CD14-positive monocyte (primary cell): ENCODE measurements at places on chromosomes 3 and 15.

GRCh38 chr15:57654153-57654852 lies 52.2 kb upstream of the POLR2M start:
- DNase-seq: no peak

DNA sequence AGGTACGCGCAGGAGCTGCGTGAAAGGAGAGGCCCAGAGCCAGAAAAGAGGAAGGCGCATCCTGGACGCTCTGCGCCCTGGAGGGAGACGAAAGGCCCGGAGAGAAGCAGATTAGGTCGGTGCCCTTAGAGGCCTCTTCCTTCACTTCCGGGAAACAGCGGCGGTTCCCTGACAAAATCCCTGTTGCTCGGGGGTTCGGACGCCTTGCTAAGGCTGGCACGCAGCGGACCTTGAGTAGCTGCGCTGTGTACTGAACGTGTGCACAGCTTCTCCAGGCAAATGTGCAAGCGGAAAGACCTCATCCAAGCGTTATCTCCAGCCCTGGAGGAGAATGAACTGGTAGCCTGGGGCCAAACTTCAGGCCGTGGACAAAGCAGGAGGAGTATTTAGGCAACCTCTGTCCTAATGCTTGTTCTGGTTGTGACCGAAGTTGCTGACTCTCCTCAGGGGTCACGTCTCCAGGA lies 3.0 kb upstream of the SOX14 start:
- DNase-seq: no peak

GRCh38 chr3:181103605-181104004 lies 114.1 kb upstream of the DNAJC19 start:
- no peak for DNase-seq

- DNase-seq: no peak
Measured at GRCh38 chr3:66588340-66588847, 87.6 kb upstream of the LRIG1 start.

GRCh38 chr15:57463360-57463759 lies 87.1 kb downstream of the CGNL1 start:
- DNase-seq: no peak

GRCh38 chr3:52291508-52292181 lies 4.0 kb downstream of the GLYCTK start:
- DNase-seq: peak; percentile 39

GRCh38 chr3:132626955-132627354 lies 29.9 kb downstream of the ACKR4 start:
- no peak for DNase-seq

- DNase-seq: no peak
Measured at GRCh38 chr3:114025451-114025850, 30.9 kb downstream of the CCDC191 start.

DNA sequence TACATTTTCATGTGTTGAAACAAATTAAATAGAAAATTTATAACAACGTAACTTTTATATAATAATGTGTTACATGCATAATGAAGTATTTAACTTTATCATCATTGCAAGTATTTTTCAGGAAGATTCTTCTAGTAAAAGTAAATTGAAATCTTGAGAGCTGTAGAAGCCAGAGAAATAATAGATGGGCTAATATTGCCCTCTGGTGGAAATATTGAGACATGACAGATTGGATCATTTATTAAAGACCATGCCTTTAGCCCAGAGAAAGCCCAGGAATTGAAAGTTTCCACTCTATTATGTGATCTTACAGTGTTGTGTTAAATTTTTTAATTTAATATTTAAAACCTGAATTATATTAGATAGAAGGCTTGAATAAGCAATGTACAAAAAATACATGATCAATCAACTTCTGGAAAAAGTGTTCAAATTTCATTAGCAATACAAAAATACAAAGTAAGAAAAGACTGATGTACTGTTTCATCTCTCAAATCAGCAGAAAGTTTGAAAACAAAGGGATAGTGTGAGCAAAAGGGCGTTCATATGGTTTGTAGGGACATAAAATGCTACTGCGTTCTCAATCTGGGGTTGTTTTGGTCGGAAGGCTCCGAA lies 52.7 kb upstream of the SPTSSB start:
- peak; percentile 28 for DNase-seq

- DNase-seq: no peak
Measured at GRCh38 chr15:77191230-77191834, 120.4 kb upstream of the TSPAN3 start.

DNA sequence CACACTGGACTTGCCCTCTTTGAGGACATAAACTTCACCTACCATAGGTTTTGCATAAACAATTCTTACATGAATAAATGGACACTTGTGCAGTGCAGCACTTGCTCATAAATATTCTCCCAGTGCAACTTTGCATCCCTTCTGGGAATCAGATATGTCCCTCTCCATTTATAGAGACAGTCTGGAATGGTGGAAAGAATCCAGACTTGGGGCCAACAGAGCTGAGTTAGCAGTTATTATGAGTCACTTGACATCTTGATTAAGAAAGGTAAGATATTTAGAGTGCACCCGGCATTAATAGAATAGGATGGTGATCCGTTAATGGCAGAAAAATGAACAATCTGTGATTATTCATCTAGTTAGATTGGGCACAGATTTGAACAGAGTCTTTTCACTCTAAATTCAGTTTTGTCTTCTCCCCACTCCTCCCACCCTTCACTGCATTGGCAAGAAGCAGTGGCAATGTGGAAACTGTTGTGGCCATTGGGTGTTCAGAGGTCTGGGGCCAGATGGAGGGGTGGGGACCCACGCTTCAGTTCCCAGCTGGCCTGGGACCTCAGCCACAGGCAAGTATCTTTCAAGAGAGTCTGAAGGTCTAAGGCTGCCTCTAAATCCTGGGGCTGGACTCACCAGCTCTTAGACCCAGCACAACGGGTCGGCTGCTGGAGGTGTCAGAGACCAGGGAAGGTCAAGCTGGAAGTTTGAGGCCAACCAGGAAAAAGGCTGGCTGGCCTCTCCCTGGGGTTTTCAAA lies 58.9 kb upstream of the KY start:
- DNase-seq: no peak

GRCh38 chr3:37526511-37526910 lies 335.2 kb upstream of the CTDSPL start:
- DNase-seq: no peak

GRCh38 chr15:44160796-44161195 lies 34.3 kb downstream of the FRMD5 start:
- DNase-seq: no peak

DNA sequence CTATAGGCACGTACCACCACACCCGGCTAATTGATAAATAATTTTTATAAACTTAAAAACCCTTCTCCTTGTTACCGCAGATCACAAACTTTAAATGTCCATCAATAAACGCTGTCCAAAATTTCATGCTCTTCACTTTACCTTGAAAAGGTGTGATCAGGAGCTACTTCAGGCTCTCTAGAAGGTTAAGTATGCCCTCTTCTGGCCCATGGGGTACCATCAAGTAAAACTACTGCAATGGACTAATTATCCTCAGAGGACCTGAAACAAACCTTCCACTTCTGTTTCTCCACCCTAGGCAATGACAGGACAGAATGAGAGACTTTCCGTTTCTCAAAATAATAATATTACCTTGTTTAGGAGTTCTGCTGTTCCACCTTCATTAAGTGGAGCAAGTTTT lies 9.2 kb downstream of the LZTFL1 start:
- DNase-seq: no peak

DNA sequence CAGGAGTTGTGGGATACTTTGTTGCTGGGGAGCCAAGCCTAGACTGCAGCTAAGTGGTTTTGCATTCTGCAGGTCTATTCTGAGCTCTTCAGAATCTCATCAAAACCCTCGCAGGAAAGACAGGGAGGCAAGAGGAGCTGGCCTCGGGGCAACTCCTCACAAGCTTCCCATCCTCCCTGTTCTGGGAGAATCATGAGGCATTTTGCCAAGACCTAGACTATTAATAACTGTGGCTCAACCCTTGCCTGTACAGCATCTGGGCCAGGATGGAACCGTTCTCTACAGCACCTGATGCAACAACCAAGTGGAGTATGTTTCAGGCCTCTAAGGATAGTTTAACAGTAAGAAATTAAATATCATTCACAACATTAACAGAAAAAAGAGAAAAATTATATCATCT lies 20.2 kb upstream of the SLC6A20 start:
- DNase-seq: no peak

- no peak for DNase-seq
Measured at GRCh38 chr3:58175187-58175436, 35.7 kb downstream of the DNASE1L3 start.

DNA sequence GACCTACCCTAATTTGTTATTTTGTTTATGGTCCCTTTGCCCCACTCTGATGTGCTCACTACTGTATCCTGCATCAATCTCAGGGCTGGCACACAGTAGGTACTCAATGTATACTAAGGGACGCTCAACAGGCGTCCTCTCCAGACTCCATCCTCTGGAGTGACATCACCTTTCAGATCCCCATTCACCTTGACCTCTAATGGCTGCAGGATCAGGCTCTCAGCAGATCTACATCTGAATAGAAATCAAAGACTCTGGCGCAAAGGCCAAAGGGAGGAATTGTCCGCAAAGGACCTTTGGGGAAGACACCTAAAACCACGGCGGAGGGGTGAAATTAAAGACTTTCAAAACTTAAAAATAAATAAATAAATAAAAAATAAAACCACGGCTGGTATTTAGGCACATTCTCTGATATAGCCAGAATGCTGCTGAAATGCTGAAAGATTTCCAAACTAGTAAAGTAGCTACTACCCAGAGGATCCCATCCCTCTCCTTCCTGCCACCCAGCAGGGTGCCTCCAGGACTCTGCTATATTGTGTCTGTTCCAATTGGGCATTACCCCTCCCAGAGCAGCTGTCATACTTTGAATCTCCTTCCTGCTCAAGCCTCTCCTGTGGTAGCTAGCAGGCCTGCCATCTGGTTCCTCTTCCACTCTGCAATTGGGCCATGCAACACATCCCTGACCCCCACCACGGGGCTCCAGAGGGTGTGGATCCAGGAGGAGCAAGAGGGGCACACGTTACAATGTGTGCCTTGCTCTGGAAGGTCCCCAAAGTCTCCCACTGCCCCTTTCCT lies 6.1 kb downstream of the SHF start:
- DNase-seq: no peak

GRCh38 chr3:5143464-5143863 lies 21.4 kb downstream of the ARL8B start:
- DNase-seq: peak; percentile 31

- DNase-seq: no peak
Measured at GRCh38 chr15:67397139-67397538, 123.8 kb upstream of the C15orf61 start.

- no peak for DNase-seq
Measured at GRCh38 chr3:142285083-142285517, 59.7 kb upstream of the GK5 start.

DNA sequence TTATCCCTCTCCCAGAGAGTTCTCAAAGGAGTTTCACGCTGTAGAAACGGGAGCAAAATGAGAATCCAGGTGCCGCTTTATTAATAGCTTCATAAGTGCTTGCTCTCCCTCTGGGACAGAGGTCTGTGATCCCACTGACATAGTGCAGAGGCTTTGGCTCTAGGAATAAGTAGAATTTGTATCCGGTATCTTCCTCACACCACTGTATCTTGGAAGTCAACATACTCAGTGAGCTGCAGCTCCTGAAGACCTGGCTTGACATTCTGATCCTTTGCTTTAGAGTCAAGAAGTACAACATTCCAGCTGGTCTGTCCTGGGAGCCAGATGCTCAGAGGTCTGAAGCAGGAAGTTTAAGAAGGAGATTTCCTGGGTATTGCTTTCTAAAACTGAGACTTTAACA lies 323.0 kb downstream of the LPP start:
- DNase-seq: no peak

- no peak for DNase-seq
Measured at GRCh38 chr3:185629554-185630181, 43.6 kb downstream of the SENP2 start.

GRCh38 chr3:188052169-188053035 lies 101.6 kb upstream of the LPP start:
- no peak for DNase-seq

GRCh38 chr3:62817678-62818077 lies 57.5 kb downstream of the CADPS start:
- no peak for DNase-seq

- no peak for DNase-seq
Measured at GRCh38 chr3:16086690-16087089, 87.8 kb upstream of the GALNT15 start.

DNA sequence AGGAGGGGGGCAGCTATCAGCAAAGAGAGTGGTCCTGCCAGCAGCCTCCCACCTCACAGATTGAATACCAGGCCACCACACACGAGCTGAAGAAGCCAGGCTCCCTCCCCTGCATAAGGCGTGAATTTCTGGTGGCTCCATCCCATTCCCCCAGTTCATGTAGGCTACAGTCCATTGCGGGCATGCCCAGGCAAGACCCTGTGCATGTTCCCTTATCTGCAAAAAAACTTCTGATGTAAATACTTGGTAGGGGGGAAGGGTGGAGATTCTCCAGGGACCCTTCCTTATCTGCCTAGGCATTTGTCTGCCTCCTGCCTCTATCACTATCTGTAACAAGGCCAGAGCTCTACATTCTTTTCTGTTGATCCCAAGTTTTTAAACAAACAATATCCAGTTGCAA lies 27.6 kb upstream of the UBP1 start:
- no peak for DNase-seq

- no peak for DNase-seq
Measured at GRCh38 chr15:82858932-82859331, 49.5 kb downstream of the WHAMM start.

DNA sequence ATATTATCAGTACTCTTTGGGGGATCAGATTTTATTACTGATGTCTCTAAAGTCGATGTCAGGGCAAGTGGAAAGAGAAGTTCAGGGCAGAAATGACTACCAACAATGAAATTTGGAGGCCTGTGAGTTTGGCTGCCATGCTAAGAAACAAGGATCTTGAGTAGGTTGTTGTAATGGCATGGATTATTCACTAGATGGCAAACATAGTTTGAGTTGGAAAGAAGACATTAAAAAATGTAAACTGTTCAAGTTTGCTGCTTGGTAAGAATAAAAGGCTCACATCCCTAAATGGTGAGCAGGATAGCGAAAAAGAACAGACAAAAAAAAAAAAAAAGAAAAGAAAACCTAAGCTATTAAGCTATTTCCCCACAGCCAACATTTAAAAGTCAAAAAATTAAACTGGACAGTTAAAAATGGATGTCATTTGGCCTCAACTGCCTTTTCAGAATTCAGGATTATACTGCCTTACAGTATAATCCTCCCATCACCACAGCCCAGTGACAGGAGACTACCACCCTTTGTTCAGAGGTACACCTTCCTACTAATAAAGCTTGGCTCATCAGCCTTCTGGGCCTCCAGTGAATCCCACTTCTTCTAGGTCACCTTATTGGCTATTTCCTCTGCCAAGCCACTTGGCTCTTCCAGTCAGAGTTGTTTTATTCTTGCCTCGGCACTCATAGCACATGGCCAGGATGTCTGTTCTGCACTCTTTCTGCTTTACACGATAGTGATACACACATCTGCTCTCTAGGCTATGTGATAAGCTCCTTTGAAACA lies 163.7 kb downstream of the PLD1 start:
- DNase-seq: peak; percentile 18
